ENCODE measurements at places on chromosomes 1 and 21. TPM values are rescaled to one million over a fixed set of nuclear protein-coding genes. Genes with fewer than 3 reads are reported as not detected.

FCRL5 gene
- total RNA-seq: not detected

TSPAN2 gene
- 7.3 TPM for total RNA-seq

GJA8 gene
- 40.3 TPM for total RNA-seq

ZNF691 gene
- total RNA-seq: 17.4 TPM

KRTAP15-1 gene
- not detected for total RNA-seq

CAPN9 gene
- 0.33 TPM for total RNA-seq

IFNLR1 gene
- total RNA-seq: 1.6 TPM

C1orf185 gene
- total RNA-seq: not detected

GNAT2 gene
- 21.8 TPM for total RNA-seq

NGF gene
- 3.4 TPM for total RNA-seq

KLHDC9 gene
- total RNA-seq: 4.6 TPM

C1orf87 gene
- total RNA-seq: not detected

SERTAD4 gene
- total RNA-seq: 9.3 TPM

BEND5 gene
- total RNA-seq: 16.3 TPM

NPHS2 gene
- not detected for total RNA-seq

BSDC1 gene
- 100 TPM for total RNA-seq

HSD3B2 gene
- total RNA-seq: not detected

OR2W3 gene
- 0.44 TPM for total RNA-seq

SYT6 gene
- total RNA-seq: 10.3 TPM

IGFN1 gene
- total RNA-seq: 1.2 TPM

DYNLT4 gene
- total RNA-seq: not detected

SNIP1 gene
- 22.0 TPM for total RNA-seq

JTB gene
- total RNA-seq: 86.2 TPM

OXCT2 gene
- total RNA-seq: 0.66 TPM

MANEAL gene
- total RNA-seq: 15.3 TPM

F5 gene
- 11.3 TPM for total RNA-seq

PINK1 gene
- total RNA-seq: 64.0 TPM

SIM2 gene
- 0.38 TPM for total RNA-seq

SLC1A7 gene
- 148 TPM for total RNA-seq

ITPKB gene
- 32.5 TPM for total RNA-seq

CHRM3 gene
- 22.9 TPM for total RNA-seq

ADGRL2 gene
- 280 TPM for total RNA-seq

SPRR2E gene
- total RNA-seq: not detected

GCSAML gene
- total RNA-seq: 0.82 TPM

PRR9 gene
- total RNA-seq: not detected

C8A gene
- total RNA-seq: not detected

KRTAP19-3 gene
- total RNA-seq: not detected

GPR37L1 gene
- total RNA-seq: 0.88 TPM

TSSK3 gene
- total RNA-seq: 0.55 TPM

SAMD11 gene
- 102 TPM for total RNA-seq

PLA2G2D gene
- not detected for total RNA-seq

TPTE gene
- total RNA-seq: not detected

FALEC gene
- total RNA-seq: not detected

OPTC gene
- total RNA-seq: 40.7 TPM

IL12RB2 gene
- 1.1 TPM for total RNA-seq

IVL gene
- total RNA-seq: 0.44 TPM

AQP10 gene
- not detected for total RNA-seq

All from camera-type eye (tissue), 1 donor.